CD4-positive, alpha-beta T cell treated with Interferon gamma for 1 hour (primary cell): ENCODE measurements at places on chromosomes 3 and 15.

DNA sequence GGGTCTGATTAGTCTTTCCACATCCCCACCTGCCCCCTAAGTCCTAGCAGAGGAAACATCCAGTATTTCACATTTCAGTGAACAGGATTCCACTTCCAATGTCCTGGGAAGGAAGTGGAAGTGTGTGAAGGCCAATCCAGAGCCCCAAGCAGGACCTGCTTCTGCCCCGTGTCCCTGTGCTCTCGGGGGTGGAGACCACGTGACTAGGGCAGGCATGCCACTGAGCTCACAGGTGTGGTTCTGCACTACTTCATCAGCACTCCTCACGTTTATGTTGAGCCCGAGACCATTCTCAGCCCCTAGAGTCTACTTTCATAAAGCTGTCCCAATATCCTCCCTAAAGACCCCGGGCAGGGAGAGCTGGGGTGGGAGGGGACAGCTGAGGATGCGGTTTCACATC, 84.3 kb downstream of the RAB11A start:
- DNase-seq = no peak

- DNase-seq = no peak
Measured at GRCh38 chr15:85452436-85452835, 72.0 kb downstream of the AKAP13 start.

GRCh38 chr3:156681002-156681401, 6.6 kb downstream of the TIPARP start:
- peak; percentile 41 for DNase-seq

DNA sequence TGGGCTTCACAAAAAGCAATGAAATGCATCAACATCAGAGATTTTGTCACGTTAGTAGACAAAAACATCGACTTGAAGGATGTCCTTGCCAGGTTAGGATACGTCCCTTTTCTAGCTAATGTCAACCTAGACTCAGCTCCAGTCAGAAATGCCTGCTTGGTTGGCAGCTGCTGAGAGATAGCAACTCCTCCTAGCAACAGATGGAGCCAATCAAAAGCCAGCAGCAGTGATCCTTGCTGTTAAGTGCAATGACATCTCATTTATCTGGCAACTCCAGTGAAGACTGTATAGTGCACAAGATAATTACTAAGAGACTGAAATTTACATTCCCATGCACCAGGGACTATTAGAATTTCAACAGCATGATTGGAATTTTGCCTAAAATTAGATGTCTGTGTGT, 424.1 kb downstream of the FGF12 start:
- no peak for DNase-seq

- no peak for DNase-seq
Measured at GRCh38 chr15:80822676-80823075, 43.5 kb downstream of the CEMIP start.

DNA sequence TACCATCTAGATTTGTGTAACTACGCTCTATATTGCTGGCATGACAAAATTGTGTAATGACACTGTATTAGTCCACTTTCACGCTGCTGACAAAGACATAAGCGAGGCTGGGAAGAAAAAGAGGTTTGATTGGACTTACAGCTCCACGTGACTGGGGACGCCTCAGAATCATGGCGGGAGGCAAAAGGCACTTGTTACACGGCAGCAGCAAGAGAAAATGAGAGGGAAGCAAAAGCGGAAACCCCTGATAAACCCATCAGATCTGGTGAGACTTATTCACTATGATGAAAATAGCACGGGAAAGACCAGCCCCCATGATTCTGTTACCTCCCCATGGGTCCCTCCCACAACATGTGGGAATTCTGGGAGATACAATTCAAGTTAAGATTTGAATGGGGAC, 905.7 kb downstream of the DIPK2A start:
- DNase-seq = no peak

- DNase-seq = peak; percentile 71
Measured at GRCh38 chr3:128316481-128316891, 150.2 kb downstream of the DNAJB8 start.
